ENCODE measurements at places on chromosomes 2 and 18.
A peak's percentile ranks its signal among the peaks of the same experiment; 100 is the strongest.

DNA sequence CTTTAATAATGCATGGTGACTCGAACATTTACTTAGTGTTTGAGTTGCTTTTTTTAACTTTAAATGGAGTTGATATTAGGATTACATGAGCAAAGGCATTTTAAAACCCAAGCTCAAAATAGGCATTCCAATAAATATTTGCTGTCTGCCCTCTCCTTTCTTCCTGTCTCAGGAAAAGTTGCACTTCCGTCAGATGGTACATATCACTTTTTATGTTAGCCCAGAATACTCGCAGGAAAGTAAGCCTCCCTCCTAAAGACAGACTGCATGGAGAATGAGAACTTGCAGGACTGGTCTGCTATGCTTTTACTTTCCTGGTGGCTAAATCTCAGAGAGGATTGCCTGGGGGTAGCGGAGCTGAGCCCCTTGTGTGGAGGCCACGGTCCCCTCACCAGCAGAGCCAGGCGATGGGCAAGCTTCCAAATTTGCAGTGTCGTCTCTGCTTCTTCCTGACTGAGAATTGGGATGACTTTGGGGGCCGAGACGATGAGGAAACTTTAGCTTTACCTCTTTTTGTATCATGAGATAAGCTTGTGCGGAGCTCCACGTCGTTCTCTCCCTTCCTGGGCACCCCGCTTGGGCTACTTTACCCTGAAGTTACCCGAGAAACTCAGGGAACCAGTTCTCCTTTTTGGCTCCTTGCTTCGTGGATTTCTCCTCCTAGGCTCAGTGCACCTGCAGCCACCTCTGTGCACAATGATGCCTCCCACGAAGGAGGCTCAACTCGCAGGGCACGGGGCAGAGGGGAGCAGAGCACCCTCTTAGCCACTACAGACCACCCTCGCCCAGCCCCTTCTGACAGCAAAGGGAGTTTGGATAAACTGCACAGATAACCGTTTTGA is 223.3 kb downstream of the SH3RF3 start:
- no peak for DNase-seq

DNA sequence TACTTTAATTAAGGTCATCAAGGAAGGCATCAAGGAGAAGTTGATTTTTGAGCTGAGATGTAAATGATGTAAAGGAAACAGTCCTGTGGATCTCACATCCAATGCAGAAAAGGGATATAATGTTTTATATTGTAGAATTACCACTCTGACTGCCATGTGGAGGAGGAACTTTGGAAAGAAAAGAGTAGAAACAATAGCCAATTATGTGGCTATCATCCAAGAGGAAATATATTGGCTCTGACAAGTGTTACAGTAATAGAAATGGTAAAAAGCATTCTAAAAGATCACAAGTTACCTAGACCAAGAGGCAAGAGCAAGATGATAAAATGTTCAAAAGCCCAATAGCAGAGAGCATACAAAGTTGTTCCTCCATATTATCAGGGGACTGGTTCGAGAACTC is 26.8 kb downstream of the BARD1 start:
- no peak for DNase-seq

- no peak for DNase-seq
Measured at GRCh38 chr18:55790296-55790695, 202.3 kb upstream of the TCF4 start.

DNA sequence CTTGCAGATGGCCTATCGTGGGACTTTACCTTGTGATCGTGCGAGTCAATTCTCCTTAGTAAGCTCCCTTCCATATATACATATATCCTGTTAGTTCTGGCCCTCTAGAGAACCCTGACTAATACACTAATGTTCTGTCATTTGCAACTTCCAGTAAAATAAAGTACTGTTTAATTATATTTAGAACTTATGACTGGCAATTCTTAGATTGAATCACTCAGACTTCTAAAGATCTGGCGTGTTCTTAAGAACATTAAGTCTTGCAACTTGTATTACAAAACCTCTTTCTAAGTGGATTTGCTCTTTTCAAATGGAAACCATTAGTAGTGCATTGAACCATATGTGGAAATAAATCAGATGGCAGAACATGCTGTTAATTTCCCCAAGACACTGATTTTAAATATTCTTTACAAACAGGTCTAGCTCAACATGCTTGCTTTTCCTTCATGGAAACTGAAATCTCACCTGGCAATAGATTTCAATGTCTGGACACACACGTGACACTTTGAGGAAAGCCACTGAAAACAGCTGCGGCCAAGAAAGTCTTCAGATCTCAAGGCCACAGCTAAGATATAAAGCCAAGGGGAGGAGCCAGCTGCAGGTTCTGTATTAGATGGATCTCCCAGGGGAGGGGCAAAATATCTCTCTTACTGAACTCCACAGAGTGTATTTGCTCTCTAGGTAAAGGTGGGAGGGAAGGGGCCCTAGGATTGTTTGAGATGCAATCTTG is 50.6 kb downstream of the PMAIP1 start:
- DNase-seq: peak; percentile 20

- DNase-seq: no peak
Measured at GRCh38 chr2:127653421-127654083, 7.6 kb downstream of the GPR17 start.

DNA sequence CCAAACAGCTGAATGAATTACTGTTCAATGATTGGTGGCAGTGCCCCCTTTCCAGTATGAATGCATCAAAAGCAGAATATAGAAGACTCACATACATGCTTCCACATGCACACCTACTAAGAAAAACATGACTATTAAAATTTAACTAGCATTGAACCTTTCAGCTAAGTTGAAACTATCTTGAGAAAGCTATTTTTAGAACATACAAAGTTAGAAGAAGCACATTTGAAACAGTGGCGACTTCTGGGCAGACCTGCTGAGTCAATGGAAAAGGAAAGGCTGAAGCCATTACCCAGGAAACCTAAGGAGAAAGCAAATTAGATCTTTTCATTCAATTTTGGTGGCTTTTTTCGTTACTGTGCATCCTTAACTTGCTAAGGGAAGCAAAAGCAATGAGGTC is 55.9 kb downstream of the PLA2R1 start:
- DNase-seq: no peak

GRCh38 chr2:196987298-196987648 is 60.8 kb upstream of the PGAP1 start:
- no peak for DNase-seq

DNA sequence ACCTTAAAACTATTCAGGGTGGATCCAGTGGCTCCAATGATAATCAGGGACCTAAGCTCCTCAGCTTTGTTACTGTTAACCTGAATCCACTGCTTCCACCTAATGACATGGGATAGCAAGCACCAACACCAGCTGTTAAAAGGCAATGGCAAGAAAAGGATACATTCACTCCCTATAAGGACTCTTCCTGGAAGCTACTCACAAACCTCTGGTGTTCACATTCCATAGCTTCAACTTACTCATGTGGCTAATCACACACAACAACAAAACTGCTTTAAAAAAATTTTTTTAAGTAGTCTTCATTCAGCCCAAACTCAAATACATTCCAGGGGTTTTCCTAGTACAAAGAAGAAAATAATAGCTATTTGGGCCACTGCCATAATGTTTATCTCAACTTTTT is 24.5 kb downstream of the ROCK2 start:
- DNase-seq: no peak

GRCh38 chr18:54871231-54871630 is 43.0 kb downstream of the RAB27B start:
- DNase-seq: no peak

GRCh38 chr2:74735564-74735963 is 81.5 kb downstream of the SEMA4F start:
- DNase-seq: no peak

GRCh38 chr2:172213116-172213860 is 110.6 kb upstream of the DLX2 start:
- DNase-seq: no peak

DNA sequence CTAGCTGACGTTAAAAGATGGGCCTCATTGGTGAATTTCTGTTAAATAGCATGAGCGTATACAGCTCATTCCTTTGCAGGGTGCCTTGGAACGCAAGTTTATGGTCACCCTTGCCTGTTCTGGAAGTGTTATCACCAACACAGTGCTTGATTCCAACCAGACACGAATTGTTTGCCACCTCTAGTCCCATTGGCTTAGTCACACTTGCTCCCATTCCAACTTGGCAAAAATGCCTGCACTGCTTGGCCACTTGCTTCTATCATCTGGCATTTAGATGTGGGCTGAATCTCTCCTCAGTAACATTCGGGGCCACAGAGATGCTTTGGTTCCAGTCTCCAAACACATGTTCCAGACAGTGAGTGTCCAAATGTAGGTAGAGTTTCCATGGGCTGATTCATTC is 27.5 kb upstream of the ACVR1 start:
- no peak for DNase-seq

DNA sequence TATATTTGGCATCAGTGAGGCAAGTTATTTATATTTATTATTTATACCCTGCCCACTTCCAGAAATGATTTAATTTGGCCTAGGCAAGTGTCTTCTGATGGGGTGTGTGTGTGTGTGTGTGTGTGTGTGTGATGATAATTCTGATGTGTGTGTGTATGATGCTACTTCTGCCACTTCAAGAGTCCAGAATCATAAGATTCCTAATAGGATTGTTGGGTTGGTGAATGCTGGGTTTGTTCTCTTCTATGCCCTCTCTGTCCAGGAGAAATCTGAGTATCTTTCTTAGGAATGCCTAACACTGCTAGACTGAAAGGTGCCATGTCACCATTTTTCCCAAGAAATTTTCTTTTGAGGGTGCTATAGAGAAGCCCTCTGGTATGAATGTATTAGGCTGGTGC is 122.5 kb downstream of the SPTBN1 start:
- DNase-seq: no peak

DNA sequence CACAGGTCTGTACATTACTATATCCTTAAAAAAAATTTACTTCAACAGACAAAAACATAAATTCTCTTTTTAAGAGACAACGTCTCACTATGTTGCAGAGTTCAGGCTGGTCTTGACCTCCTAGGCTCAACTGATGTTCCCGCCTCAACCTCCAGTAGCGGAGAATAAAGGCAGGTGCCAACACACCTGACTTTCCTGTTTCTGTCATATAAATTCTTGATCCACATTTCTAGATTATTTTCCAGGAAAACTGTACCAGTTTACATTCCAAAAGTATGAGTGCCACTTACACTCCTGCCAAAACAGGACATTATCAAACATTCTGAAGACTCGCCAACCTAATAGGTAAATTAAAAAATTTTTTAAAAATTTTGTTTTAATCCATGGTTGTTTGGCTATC is 48.6 kb downstream of the PUM2 start:
- DNase-seq: no peak

- DNase-seq: no peak
Measured at GRCh38 chr2:86066007-86066578, 39.6 kb downstream of the POLR1A start.

- DNase-seq: no peak
Measured at GRCh38 chr2:112977559-112978056, at the start of gene IL36G. Gene IL36G (plus strand): TSS chr2:112978006. CDS start chr2:112978639, 633 bp downstream.

- DNase-seq: no peak
Measured at GRCh38 chr18:47415881-47416280, 164.4 kb upstream of the SKOR2 start.

GRCh38 chr2:181977661-181978350 is 7.8 kb upstream of the PPP1R1C start:
- DNase-seq: no peak

GRCh38 chr18:52992041-52992440 is 652.0 kb downstream of the DCC start:
- no peak for DNase-seq

- DNase-seq: no peak
Measured at GRCh38 chr2:220320326-220320725, 692.9 kb downstream of the SLC4A3 start.

- no peak for DNase-seq
Measured at GRCh38 chr2:205720451-205720902, 38.2 kb downstream of the NRP2 start.

DNA sequence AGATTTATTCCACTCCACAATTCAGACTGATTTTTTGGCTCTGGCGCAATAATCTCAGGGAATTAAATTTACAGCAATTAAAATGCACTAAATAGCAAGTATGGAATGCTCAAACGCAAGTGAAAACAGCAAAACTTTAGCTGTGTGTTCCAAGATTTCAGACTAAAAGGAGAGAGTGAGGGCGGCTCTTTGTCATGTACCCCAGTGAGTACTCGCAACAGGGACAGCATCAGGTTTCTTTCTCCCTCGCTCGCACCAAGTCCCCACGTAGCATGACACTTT is 1.1 kb downstream of the ROCK2 start:
- DNase-seq: no peak

DNA sequence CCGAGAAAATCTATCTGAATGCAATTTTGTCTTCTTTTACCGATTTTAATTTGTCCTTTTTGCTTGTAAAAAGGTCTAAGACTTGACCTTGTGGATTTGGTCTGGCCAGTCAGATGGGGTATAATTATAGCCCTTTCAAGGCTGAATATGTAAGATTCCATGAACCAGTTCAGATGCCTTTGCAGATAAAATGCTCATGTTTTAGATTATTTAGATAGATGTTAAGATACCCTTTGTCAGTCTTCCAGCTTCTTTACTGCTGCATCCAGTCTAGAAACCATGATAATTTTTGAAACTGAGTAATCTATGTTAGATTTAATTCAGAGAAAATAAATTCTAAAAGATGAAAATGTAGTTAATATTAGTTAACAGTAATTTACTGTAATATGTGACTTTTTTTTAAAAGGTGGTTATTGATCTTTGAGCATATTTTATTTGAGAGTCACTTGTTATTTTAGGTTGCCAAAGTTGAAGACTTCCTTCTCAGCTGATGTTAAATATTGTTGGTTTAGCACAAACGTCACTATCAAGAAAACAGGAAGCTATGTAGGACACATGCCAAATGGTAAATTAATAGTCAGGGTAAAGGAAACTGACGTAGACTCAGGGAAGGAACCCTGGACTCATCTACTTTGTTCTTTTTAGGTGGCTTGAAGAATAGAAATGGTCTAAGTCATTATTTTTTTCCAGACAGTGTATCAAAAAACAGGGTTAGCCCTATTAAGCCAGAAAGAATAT is 29.8 kb downstream of the BABAM2 start:
- no peak for DNase-seq

DNA sequence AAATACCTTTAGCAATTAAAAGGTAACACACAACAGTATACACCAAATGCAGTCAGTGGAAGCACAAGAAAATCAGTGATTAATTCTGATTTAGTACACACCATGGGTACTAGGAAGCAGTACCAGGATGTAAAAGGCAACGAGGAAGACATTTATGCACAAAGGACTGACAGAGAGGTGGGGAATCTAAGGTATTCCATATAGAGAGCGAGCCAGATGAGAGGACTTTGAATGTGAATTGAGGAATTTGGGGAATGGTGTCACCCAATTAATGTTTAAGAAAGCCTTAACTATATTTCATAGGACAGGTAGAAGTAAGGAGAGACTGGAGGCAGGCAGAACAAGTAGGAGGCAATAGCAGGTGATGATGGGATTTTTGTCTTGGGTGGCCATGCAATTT is 11.7 kb downstream of the CPS1 start:
- DNase-seq: no peak

Measured in stimulated activated CD4-positive, alpha-beta T cell treated with anti-CD3 and anti-CD28 coated beads, TNF-alpha, amount 100 ng/mL, for 48 hours (primary cell).